Hematopoietic multipotent progenitor cell treated with erythropoietin and hydrocortisone succinate and interleukin-3 and kit ligand, for 15 days (in vitro differentiated cells): ENCODE measurements at places on chromosomes 7 and 10.

DNA sequence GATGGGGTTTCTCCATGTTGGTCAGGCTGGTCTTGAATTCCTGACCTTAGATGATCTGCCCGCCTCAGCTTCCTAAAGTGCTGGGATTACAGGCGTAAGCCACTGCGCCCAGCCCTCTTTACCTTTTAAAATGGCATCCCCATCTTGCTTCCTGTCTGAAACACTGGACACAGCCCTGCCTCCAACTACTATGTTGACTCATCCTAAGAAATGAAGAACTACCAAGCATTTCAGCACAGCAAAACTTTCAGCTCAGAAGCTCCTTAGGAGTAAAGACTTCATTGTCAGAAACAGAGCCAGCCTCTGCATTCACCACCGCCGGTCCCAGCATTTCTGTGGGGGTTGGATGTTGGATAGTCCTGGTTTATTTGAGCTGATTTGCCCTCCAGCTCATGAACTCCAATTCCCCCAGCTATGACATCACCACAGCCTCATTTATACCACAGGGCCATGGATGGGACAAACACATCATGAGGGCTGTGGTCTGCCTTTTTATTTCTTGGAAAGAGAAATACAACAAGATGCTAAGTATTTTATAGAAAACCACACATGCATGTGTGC lies 123.5 kb downstream of the ADCY1 start:
- no peak for DNase-seq

- no peak for DNase-seq
These were observed 27.1 kb downstream of the ZCCHC24 start for GRCh38 chr10:79418274-79418673.

DNA sequence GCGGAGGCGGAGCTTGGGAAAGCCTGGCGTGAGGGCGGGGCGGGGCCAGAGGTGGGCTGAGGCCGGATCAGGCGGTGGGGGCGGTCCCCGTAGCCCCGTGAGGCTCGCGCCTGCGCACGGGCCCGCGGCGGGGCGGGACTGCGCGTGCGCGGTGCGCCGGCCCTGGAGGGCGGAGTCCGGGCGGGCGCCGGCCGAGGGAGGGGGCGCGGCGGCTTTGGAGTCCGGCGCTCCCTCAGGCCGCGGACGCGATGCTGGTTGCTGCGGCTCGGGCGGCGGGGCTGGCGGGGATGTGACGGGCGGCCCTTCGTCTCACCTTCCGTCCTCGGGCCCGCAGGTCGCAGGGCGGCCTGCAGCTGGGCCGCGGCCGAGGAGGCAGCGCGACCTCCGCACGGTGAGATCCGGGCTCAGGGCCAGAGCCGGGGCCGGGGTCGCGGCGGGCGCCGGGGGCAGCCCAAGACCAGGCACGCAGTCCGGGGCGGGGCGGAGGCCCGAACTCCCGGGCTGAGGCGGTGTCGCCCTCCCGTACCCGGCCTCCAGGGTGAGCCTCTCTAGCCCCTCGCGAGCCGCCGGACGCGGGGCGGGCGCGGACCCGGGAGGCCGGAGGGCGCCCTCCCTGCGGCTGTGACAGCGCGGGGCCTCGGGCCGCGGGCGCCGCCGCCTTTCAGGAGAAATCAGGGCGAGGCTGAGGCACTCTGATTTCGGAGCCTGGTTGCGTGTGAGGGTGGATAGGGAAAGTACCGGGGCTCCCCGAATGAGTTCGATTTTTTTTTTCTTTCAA lies at the start of gene CCSER2:
Gene CCSER2, plus strand, starts transcription at position 172 of the 778 bp plus-strand sequence. CDS start 42,464 bp downstream, outside the sequence.
- DNase-seq, result peak; percentile 94

- DNase-seq, result no peak
These were observed 30.2 kb downstream of the KDM7A start for GRCh38 chr7:140146574-140146973.

GRCh38 chr10:116691635-116692034 lies 50.7 kb downstream of the HSPA12A start:
- no peak for DNase-seq

DNA sequence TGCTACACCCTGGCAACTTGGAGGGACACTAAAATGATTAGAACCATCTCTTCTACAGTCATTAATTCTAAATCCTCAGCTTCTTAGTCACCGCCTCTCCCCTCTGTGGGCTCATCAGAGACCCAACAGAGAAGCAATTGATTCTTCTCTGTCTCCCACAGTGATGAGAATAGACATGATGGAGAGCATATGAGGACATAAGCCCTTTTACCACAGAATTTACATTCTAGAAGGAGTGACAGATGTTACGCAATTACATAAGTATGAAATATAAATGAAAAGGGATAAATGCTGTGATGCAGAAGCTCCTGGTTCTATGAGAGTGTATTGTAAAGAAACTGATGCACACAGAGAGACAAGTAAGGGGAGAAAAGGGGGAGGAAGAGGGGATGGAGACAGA lies 18.1 kb upstream of the ABCB5 start:
- DNase-seq, result no peak

DNA sequence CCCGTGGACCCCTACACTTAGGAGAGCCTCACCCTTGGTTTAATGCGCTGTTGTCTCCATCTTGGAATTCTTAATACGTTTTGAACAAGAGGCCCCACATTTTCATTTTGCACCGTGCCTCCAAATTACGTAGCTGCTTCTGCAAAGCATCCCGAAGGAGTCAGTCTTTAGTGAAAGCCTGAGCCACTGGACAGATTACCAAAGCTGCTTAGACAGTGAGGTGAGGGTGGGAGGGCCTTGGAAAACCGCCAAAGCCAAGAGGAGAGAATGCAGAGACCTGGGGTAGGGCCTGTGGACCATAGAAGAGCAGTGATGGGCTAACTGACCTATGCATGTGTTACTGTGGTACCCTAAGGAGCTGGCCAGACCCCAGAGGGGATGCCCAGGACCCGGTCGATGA lies 4.2 kb upstream of the TCAF1 start:
- DNase-seq, result no peak

DNA sequence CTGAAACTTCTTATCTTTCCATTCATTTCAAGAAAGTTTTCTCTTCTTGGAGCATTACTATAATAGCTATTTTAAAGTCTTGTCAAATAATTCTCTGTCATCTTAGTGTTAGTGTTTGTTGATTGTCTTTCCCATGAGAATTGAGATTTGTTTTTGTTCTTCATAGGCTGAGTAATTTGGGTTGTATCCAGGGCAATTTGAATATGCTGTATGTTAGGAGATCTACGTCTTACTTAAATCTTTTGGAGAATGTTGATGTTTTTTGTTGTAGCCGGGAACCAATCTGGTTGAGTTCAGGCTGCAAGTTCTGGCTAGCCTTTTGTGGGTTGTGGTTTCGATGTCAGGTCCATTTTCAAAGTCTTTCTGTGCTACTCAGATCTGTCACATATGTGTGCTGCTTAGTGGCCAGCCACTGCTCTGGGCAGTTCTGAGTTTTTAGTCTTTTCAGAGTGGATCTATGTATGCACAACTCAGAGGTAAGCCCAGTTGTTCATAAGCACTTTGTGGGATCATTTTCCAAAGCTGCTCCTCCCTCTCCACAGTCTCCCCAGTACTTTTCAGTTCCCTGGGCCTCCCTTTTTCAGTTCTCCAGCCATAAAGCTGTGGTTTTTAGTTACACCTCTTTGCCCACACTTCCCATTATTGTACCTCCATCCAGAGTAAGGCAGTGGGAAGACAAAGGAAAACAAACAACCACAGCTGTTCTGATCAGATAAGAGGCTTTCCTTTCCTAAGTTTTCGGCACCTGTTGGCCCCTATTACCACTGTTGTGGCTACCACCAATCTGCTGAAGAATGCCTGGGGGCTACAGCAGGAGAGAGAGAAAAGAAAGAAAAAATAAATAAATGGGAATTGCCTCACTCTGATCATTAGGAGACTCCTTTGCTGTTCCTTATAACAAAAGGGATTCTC lies 4.7 kb upstream of the CCNJ start:
- no peak for DNase-seq

- DNase-seq, result no peak
These were observed 396.2 kb downstream of the REEP3 start for GRCh38 chr10:63917363-63917762.

GRCh38 chr10:113520690-113521474 lies 32.0 kb upstream of the HABP2 start:
- peak; percentile 11 for DNase-seq

DNA sequence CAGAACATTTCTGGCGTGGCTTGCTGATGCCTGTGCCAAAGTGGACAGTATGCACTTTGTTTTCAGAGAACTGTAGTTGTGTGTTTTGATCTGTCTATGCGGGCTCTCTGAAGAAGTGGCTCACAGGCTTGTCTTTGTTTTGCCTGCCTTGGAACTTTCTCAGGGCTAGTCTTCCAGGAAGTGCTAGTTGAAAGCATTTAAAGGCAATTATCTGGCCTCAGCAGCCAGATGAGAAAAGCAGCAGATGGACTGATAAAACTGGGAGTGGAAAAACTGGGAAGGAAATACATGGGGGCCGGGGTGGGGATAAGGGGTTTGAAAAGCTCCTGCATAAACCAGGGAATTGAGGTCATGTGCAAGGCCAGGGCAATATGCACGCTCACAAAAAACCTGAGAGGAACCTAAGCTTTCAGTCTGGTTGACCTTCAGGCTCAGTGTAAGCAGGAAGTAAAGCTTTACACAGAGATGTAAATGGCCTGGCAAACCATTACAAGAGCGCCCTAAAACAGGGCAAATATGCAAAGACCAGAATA lies 94.5 kb downstream of the ZNF33B start:
- DNase-seq, result no peak

GRCh38 chr7:122155566-122155965 lies 11.5 kb upstream of the AASS start:
- DNase-seq, result no peak

DNA sequence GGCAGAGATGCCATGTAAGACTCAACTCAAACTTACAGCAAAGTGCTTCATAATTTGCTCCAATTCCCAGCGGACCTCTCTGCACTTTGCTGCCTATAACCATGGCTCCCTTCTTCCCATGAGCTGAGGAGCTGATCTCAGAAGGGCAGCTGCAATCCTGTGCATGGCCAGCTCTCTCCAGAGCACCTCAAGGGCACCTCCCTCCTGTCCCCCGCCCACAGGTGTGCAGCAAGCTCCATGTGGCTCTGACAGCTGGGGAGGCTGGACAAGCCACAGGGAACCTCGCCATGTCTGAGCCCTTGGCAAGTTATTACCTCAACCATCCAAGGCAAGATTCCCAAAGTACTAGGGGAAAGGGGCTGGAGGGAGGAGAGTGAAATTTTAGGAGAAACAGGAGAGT lies 61.1 kb upstream of the DDC start:
- no peak for DNase-seq

GRCh38 chr10:44651834-44652233 lies 259.3 kb upstream of the TMEM72 start:
- no peak for DNase-seq

DNA sequence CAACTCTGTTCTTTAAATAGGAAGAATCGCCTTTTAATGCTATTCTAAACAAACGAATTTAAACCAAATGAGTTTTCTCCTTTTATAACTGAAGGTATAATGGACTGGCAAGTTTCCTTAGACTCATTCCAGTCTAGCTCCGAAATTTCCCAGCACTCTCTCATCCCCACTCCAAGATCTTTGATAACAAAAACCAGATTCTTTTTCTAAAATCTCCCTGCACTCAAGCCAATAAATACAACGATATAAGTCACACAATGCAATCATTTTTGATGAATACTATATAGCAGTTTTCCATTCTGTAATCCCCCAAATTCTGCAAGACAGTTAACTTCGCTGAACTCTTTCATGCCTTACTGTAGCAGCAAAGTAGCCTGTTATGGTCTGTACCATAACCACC lies 1.9 kb downstream of the OGA start:
- DNase-seq, result no peak

DNA sequence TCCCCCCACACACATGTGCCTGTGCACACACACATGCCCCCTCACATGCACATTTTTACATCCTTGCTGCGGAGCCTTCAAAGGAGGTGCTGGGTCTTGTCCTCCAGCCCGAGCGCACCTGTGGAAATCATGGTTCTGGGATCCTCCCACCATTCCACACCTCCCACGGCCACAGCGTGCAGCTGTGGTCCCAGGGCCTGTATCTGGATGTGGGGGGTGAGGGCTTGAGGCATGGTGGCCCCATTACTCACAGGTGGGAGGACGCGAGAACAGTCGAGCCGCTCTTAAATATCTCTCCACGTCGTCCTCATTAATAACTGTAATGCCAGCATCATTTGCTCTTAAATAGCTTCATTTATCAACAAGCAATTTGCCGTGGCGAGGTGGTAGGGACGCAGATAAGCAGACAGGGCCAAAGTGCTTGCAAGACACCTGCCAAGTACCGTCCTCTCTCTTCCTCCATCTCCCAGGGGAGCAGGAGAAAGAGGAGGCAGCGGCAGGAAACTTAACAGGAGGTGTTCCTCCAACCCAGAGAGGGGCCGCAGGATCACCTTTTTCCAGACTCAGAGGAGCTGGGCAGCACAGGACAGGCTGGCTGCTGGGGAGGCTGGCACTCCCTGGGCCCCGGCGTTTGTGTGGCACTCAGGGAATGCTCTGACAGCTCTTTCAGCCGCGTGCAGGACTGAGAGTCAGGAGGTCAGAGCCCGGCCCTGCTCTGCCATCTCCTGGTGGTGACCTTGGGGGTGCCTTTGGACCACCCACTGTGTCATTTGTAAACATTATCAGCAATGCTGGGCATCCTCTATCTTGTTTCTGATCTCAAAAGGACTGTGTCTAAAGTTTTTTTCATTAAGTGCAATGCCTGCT lies 87.4 kb downstream of the CDH23 start:
- DNase-seq, result no peak

DNA sequence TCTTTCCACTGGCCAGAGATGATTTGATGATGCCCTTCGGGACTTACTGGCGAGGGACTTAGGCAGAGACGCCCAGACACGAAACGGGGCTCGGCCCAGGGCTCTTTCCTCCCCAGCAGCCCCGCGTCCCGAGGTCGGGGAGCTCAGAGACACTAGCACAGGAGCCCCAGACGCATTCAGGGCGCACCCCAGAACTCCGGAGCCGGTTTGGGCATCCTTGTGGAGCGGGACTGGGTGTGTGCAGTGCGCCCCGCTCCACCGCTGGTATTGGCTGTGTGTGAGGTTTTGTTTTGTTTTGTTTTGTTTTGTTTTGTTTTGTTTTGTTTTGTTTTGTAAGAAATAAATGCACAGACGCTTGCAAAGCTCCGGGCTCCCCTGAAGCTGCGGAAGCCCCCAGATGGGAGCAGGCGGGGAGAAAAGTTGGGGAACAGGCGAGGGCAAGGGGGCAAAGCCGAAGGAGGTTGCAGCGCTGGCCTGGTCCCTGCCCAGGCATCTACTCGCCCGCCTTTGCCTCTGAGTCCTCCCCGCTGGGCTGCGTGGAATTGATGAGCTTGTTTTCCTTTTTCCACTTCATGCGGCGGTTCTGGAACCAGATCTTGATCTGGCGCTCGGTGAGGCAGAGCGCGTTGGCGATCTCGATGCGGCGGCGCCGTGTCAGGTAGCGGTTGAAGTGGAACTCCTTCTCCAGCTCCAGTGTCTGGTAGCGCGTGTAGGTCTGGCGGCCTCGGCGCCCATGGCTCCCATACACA lies 1.9 kb upstream of the HOXA5 start:
- no peak for DNase-seq

GRCh38 chr7:136857573-136857972 lies 10.9 kb upstream of the CHRM2 start:
- no peak for DNase-seq
